ENCODE measurements at places on chromosomes 5 and 9. TPM values are rescaled to one million over a fixed set of nuclear protein-coding genes. Genes with fewer than 3 reads are reported as not detected.

- no peak for DNase-seq
Observed at GRCh38 chr9:115642285-115642684, 511.3 kb upstream of the PAPPA start.

GRCh38 chr5:74156728-74157383 is 483.7 kb downstream of the ENC1 start:
- no peak for DNase-seq

DNA sequence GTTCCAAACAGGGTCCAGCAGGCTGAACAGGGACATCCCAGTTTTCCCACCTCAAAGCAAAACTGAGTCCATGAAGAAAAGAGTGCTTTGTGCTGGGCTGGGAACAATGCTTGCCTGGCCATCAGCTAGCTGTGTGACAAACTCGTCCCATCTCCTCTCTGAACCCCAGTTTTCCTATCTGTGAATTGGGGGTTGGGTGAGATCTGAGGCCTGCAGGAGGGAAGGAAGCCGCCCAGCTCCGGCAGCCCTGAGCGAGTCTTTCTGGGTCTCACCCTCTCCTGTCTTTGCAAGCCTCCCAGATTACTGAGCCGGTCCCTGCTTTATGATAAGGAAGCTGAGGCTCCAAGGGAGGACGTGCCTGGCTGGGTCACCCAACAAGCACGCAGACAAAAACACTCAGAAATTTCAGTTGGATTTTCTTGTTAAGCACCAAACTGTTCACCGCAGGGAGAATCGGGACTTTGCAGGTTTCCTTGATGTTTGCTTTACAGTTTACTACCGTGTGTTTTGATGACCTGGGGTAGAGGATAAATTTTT is 82.6 kb upstream of the LMX1B start:
- DNase-seq, result peak; percentile 43

DNA sequence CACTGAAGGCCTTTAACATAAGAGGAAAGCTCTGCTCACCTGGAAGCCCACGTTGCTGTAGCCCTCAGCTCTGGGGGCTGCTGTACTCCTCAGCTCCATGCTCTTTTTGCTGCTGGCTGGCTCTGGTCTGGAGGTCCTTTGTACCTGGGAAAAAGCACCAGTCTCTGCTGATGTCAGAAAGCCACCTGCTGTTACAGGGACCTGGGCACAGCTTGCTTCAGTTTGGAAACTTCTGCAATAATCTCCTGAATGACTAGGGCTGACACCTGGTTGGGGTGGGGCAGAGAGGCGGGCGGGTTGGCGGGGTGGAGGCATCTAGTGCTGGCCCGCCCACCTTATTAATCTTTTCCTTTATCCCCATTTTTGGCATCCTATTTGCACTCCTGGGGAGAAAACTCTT is at the start of gene SLC28A3:
Gene SLC28A3, minus strand, starts transcription at position 224 of the 400 bp plus-strand sequence. Its CDS starts 125 bp downstream, at position 99.
- DNase-seq, result no peak

DNA sequence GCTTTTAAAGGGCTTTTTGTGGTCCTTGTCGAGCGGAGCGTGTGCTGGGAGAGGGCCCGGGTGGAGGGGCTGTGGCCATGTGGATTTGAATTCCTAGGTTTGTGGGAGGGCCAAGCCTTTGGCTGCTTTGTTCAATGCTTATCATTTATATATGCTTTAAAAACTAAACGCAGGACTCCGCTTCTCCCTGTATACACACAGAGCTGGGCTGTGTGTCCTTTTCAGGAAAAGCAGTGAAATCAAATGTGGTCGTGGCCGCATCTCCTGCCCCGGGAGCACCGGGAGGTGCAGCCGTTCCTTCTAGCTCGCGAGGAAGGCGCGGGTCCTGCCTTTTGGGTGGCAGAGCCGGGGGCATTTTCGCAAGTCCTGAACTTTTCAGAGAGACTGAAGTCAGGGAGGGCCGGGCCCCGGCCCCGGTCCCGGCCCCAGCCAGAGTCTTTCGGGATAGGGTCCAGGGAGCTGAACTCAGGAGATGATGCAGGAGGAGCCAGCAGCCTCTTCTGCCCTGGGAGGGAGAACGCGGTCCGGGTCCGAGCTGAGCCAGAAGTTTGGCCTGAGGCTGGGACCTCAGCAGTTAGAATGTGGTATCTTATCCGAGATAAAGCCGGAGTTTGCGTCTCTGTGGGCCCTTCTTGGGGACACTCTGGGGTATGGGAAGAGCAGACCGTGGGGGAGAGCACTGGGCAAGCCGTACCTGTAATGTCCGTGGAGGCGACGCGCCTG is 158.8 kb downstream of the C9orf152 start:
- DNase-seq, result no peak

GRCh38 chr5:75616371-75616881 is 5.2 kb downstream of the ANKDD1B start:
- no peak for DNase-seq

- no peak for DNase-seq
Observed at GRCh38 chr5:154296525-154297159, 106.1 kb downstream of the GALNT10 start.

GRCh38 chr5:95262933-95263660 is 21.8 kb downstream of the MCTP1 start:
- DNase-seq, result no peak

- no peak for DNase-seq
Observed at GRCh38 chr5:87254035-87254434, 13.6 kb upstream of the RASA1 start.

DNA sequence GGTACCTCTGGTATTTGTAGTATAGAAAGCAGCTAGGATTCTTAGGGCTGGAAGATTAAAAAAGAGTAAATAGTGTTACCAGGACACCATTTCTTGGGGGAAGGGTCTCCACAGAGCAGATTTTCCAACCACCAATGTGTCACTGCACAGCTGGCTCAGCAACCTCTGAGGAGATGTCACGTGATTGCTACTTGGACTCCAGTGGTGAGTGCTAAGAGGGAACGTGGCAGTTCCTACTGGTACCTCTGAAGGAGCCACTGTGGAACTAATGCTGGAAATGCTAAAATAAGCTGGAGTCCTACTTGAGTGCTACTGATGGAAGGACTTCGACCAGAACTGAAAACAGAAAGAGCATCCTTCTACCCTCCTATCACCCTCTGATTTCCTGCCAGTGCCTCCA is 36.1 kb upstream of the SPDL1 start:
- no peak for DNase-seq

GRCh38 chr9:33498387-33498786 is 24.7 kb upstream of the NOL6 start:
- no peak for DNase-seq

- DNase-seq, result peak; percentile 83
Observed at GRCh38 chr5:173278172-173278571, 43.2 kb upstream of the NKX2-5 start.

DNA sequence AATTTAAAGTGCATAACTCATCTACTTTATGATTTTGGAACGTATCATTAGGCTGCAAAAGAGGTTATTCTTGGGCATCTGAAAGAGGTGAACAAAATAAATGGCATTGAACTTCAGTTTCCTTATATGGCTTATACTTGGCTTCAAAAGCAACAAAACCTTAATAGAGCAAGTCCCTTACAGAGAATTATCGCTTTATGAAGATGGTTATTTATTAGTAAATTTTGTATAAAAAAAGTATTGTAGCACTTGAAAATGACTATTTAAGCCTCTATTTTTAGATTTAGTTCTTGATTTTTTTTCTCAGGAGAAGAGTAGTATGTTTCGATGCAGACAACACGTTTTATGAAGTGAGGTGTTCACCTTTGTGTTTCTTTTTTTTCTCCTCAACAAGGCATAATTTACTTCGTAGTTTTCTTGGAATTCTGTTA is 2.0 kb downstream of the ERBIN start:
- no peak for DNase-seq

GRCh38 chr5:158940977-158941376 is 158.7 kb downstream of the EBF1 start:
- DNase-seq, result no peak

PFN3 gene
- not detected for total RNA-seq

RIC1 gene
- total RNA-seq, result 6.9 TPM

C9orf50 gene
- total RNA-seq, result not detected

IL3 gene
- not detected for total RNA-seq

Measured in Right ventricle myocardium inferior (tissue), 1 donor.